ENCODE measurements at places on chromosomes 16 and 17.

DNA sequence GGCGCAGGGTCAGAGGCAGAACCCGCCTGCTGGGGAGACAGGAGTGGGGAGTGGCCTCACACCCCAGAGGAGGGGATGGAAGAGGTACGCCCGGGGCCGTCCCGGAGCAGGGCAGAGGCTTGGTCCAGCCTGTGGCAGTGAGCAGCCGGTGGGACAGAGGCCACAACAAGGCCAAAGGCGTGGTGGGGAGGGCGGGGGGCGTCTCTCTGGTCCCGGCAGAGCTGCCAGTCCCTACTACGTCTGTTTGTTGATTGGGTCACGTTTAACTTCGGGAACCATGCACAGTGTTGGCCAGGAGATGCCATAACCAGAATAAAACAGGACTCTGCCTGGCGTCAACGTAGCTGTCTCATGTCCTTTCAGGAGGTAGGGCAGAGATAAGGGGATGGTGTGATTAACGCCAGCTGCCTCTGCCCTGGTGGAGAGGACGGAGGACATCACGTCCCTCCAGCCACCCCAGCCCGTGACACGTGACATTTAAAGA, 192.8 kb downstream of the BANP start:
- DNase-seq = no peak

- no peak for DNase-seq
Observed at GRCh38 chr16:55240888-55241287, 83.1 kb upstream of the IRX6 start.

GRCh38 chr17:16468428-16468992, 23.5 kb downstream of the LRRC75A start:
- DNase-seq = no peak

- no peak for DNase-seq
Observed at GRCh38 chr17:33113991-33114370, 122.3 kb downstream of the SPACA3 start.

DNA sequence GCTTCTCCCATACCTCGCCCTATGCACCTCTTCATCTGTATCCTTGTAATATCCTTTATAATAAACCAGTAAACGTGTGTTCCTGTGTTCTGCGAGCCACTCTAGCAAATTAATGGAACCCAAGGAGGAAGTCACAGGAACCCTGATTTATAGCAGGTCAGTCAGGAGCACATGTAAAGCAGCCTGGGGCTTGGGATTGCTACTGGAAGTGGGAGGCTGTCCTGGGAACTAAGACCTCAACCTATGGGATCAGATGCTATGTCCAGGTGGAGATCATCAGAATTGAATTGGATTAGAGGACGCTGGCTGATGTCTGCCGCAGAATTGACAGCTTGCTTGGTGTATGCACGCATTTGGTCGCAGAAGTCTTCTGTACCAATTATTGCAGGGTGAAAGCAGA, 15.7 kb downstream of the WNT3 start:
- no peak for DNase-seq

DNA sequence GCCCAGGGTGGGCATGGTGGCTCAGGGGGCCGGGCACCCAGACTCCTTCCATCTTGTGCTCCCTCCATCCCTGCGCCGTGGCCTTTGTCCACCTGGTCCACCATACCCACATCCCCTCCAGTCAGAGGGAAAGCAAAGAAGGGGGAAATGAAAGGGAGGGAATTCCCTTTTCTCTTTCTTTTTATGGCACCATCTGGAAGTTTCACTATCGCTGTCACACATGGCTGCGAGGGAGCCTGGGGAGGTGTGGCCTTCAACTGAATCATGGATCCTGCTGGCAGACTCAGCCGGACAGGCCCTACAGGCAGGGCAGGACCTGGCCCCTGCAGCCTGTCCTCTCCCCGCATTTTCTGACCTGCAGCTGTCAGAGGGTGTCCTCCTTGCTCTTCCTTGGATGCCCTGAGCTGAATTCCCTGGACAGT, 6.2 kb downstream of the SLC12A3 start:
- DNase-seq = no peak

- no peak for DNase-seq
Observed at GRCh38 chr17:740240-741017, 8.0 kb downstream of the TLCD3A start.

DNA sequence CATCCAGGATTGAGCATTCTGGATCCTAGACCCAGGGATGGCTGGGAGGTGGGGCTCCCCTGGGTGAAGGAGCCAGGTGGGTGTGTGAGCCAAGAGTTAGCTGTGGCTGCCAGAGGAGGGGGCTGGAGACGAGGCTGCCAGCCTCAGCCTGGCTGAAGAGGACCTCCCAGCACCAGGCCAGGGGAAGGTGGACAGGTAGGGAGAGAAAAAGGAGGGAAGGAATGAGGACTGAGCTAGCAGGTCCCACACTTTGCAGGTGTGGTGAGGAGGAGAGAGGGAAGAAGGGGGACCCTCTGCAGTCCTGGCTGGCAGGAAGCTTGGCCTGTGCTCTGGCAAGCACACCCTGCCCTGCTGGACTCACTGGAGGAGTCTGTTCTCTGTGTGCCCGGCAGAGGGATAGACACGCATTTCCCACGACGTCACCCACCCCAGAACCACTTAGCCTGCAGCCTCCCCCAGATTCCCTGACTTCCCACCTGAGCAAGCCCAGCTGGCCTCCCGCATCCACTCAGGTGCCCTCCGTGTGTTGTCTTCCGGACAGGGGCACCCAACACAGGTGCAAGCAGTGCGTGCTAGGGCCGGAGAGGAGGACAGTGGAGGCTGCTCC, 42.0 kb downstream of the SOCS3 start:
- DNase-seq = no peak

GRCh38 chr17:82416771-82417170, 1.4 kb upstream of the HEXD start:
- DNase-seq = peak; percentile 57

GRCh38 chr17:57634713-57635465, 110.2 kb downstream of the CCDC182 start:
- no peak for DNase-seq

DNA sequence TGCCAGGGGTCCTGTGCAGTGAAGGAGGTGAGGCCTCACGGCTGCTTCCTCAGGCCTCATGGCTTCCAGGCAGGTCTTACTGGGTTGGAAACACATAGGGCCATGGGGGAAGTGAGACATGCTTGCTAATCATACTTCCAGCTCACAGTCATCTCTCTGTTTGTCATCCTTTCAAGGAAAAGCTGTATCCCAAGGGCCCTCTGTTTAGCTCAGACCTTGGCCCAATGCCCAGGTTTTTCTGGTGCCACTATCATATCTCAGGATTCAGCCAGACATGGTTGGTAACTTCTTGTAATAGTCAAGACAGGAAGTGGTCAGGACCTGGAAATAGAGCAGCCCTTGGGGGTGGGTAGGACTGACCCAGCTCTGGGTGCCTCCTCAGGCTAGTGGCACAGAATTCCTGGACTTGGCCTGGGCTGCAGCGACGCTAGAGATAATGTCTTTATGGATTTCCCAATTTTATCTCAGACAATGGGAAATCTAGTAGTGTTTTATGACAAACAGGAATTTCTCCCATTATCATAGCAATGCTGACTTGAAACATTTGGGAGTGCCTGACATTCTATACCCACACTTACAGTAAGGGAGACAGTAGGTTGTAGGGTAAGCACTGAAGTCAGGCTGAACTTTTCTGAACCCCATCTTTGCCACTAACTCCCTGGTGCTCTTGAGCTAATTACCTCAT, 13.5 kb upstream of the ITGB3 start:
- peak; percentile 50 for DNase-seq

DNA sequence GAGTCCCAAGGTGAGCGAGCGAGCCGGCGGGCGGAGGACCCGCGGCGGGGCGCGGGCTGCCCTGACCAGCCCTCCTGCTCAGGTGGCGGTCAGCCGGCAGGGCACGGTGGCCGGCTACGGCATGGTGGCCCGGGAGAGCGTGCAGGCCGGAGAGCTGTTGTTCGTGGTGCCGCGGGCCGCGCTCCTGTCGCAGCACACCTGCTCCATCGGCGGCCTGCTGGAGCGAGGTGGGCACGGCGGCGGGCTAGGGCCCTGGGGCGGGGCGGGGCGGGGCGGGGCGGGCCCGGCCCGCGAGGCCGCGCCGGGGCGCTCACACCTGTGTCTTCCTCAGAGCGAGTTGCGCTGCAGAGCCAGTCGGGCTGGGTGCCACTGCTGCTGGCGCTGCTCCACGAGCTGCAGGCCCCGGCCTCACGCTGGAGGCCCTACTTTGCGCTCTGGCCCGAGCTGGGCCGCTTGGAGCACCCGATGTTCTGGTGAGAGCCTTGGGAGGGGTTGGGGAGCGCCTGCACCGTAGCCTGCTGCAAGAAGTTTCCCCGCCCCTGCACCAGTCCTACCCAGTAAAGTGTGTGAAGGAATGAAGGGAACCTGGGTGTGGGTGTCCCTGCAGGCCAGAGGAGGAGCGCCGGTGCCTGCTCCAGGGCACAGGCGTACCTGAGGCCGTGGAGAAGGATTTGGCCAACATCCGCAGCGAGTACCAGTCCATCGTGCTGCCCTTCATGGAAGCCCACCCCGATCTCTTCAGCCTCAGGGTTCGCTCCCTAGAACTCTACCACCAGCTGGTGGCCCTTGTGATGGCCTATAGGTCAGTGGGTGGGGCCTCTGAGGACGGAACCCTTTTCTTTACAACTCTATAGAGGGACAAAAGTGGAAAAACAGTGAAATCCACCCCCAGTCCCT, 802 bp downstream of the SETD6 start:
- no peak for DNase-seq

- no peak for DNase-seq
Observed at GRCh38 chr17:50326831-50327364, 19.0 kb upstream of the XYLT2 start.

GRCh38 chr16:8600144-8600775, 9.9 kb upstream of the TMEM114 start:
- no peak for DNase-seq

GRCh38 chr16:11743308-11744074, 834 bp upstream of the TXNDC11 start:
- peak; percentile 38 for DNase-seq

DNA sequence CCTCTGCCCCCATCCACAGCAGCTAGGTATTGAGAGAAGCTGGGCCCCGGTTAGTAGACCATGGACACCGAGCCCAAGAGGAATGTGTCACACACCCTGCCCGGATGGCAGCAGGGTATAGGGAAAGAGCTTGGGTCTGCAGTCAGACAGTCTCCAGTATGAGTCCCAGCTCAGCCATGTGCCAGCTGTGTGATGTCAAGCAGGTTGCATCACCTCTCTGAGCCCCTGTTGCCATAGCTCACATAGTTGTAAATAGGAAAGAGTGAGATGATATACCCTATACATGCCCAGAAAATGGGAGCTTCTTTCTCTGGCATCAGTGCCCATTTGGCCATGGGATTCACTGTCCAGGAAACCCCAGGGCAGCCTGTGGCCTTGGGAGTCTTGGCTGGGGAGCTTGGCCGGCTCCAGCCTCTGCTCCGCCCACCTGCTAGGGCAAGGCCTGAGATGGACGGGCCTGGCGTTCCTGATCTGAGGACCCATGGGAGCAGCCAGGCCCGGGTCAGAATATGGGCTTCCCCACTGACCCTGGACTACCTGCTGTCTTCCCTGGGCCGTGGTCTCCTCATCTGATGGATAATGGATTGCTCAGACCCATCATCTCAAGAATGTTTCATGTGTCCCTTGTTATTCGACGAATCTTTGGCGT, 13.2 kb downstream of the CD300LG start:
- no peak for DNase-seq

GRCh38 chr16:65634291-65634690, 512.4 kb upstream of the CDH11 start:
- no peak for DNase-seq

DNA sequence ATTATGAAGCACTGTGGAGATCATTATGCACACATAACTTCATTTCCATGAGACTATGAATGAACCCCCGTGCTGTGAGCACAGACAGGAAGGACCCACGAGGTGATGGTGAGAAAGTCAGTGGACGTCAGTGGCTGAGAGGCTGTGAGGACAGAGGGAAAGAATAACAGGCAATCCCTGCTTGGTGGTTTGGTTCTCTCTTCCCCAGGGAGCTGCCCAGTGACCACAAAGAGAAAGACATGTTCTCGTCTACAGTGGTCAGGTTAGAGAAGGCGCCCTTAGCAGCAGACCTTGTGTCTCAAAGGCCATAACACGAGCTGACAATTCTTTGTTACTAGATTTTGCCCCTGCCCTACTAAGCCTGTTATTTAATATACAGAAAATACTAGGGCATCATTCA, 609.2 kb downstream of the TOX3 start:
- DNase-seq = no peak

- no peak for DNase-seq
Observed at GRCh38 chr16:25875956-25876598, 184.3 kb downstream of the HS3ST4 start.

GRCh38 chr16:2223942-2224486, 623 bp downstream of the E4F1 start:
- DNase-seq = peak; percentile 53

DNA sequence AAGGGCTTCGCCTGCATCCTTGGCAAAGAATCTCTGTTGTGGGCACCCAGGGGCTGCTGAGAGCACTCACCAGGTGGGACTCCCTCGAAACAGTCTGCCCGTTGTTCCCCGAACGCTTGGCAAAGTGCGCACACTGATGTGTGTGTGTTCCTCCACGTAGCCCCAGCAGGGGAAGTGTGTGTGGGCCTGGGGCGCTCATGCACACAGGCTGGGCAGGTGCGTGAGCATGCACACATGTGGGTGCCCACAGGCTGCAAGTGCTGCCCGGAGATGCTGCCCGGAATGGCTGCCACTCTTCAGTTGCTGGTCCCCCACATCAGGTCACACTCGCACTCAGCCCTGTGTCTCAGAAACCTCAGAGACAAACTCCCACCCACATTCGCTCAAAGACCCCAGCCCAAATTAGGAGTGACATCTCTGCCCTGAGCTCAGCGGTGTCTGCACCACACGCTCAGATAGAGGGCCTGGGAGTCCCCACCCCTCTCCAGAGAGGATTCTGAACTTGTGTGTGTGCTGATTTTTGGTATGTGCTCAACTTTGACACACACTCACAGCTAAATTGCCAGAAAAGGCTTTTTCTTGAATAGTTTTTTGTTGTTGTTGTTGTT, 119.4 kb downstream of the MGAT5B start:
- DNase-seq = no peak

- no peak for DNase-seq
Observed at GRCh38 chr17:67124450-67125148, 80.2 kb downstream of the CACNG1 start.

DNA sequence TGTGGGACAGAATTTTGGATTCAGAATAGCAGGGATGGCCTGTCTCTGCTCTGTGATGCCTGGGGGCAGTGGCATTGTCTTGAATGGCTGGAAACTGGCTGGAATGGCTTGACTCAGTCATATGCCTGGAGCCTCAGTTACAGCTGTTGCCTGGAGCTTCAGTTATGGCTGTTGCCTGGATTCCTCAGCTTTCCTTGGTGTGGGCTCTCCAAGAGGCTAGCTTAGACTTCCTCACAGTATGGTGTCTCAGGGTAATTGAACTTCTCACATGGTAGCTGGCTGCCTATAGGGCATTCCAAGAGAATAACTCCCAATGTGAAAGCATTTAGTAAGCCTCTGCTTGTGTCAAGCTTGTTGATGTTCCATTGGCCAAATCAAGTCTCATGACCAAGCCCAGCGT, 21.1 kb downstream of the KRT23 start:
- no peak for DNase-seq

DNA sequence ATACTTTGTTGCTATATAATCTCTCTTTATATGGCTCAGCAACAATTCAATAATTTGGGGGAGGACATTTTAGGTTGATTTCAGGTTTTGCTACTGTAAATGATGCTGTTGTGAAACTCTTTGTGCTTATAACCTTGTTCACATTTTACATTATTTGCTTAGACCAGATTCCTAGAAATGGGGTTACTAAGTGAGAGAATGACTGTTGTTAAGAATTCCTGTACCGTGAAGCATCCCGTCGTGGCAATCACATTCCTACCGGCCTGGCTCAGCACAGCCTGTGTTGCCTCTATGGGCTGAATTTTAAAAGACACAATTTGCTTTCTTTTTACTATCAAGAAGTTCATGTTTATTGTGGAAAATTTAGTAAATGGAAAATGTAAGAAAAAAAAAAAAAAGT, 31.4 kb downstream of the B9D1 start:
- DNase-seq = no peak
